ENCODE measurements at places on chromosomes 12 and 14. TPM values are rescaled to one million over a fixed set of nuclear protein-coding genes. Genes with fewer than 3 reads are reported as not detected.

COL2A1 gene
- 0.11 TPM for total RNA-seq

NID2 gene
- total RNA-seq: 41.7 TPM

FOXG1 gene
- 0.19 TPM for total RNA-seq

MYO1H gene
- total RNA-seq: not detected

POLE2 gene
- total RNA-seq: 14.0 TPM

PTPRO gene
- 0.05 TPM for total RNA-seq

AQP2 gene
- not detected for total RNA-seq

GPD1 gene
- total RNA-seq: 0.14 TPM

GRIP1 gene
- total RNA-seq: 6.4 TPM

TAS2R43 gene
- not detected for total RNA-seq

SIVA1 gene
- 139 TPM for total RNA-seq

IL23A gene
- total RNA-seq: 0.34 TPM

YBX3 gene
- 260 TPM for total RNA-seq

CPM gene
- total RNA-seq: 5.6 TPM

OR4E2 gene
- total RNA-seq: not detected

CTDSP2 gene
- total RNA-seq: 49.3 TPM

GPR84 gene
- not detected for total RNA-seq

TMTC1 gene
- total RNA-seq: 0.03 TPM

FGFR1OP2 gene
- total RNA-seq: 30.9 TPM

SSTR1 gene
- 0.02 TPM for total RNA-seq

NKX2-8 gene
- total RNA-seq: 3.4 TPM

SLCO1C1 gene
- not detected for total RNA-seq

TCTN2 gene
- total RNA-seq: 12.1 TPM

CCDC196 gene
- not detected for total RNA-seq

SLC6A13 gene
- total RNA-seq: 0.28 TPM

RNU4-1 gene
- total RNA-seq: not detected

AVPR1A gene
- 0.07 TPM for total RNA-seq

CAMKK2 gene
- 24.7 TPM for total RNA-seq

KSR2 gene
- 0.76 TPM for total RNA-seq

CAPZA3 gene
- not detected for total RNA-seq

TRPV4 gene
- 0.09 TPM for total RNA-seq

BDKRB1 gene
- 0.34 TPM for total RNA-seq

WDHD1 gene
- total RNA-seq: 10.0 TPM

PRR4 gene
- 2.7 TPM for total RNA-seq

ERP27 gene
- not detected for total RNA-seq

TMCC3 gene
- 0.99 TPM for total RNA-seq

FOXA1 gene
- total RNA-seq: 5.8 TPM

C12orf54 gene
- not detected for total RNA-seq

KRT84 gene
- total RNA-seq: not detected
